NCI-H82 (cell line): ENCODE measurements at places on chromosomes 4 and X.

GRCh38 chr4:26035921-26036320 is 121.9 kb downstream of the SMIM20 start:
- no peak for DNase-seq

DNA sequence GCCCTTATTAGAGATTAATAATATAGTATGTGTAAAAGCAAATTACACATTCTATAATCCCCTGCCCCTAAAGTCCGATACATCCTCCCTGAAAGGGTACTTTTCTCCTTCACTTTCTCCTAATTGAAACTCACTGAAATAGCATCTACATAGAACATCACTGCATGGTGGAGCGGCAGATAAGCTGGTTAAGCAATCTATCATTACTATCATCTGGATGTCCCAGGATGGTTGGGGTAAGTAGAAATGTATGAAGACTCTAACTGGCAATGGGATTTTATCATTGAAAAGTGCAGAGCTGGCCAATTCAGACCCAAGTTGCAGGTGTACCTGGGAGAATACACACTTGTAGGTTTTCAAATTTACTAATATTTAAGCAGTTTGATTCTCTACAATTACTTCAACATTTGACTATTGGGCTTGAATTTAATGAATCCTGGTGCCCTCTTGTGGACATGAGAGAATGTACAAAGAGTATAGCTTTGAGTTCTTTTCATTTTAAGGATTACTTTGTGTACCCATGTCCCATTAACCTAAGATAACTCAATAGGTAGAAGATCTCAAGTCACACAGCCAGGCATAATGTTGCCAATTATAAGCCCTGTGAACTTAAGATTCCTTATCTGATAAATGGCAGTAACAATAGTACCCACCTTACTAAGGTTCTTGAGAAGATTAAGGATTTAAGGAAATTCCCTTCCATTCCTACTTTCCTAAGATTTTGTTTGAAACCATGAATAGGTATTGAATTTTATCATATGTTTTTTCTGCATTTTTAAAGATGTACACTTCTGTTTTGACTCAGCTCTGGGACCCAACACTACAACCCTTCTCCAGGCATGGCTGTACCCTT is 69.8 kb downstream of the SHROOM3 start:
- DNase-seq, result peak; percentile 64

- no peak for DNase-seq
These were observed 30.9 kb downstream of the RAB33B start for GRCh38 chr4:139484783-139485311.

DNA sequence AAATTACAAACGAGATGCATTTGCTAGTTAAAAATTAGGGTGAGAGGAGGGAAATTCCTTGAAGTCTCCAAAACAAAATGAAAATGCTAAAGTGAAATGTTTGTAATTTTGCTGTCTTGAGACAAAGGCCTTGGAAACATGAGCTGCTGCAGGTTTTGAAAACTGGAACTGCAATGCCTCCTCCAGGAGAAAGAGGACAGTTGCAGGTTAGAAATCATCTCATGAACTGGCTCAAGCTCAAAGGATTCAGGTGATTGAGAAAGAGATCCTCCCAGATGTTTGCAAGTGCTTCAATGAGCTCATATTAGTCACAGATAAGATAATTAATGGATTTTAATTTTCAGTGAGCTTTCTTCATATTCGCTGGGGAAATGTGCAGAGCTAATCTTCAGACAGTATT is 32.4 kb downstream of the SMPX start:
- peak; percentile 68 for DNase-seq

DNA sequence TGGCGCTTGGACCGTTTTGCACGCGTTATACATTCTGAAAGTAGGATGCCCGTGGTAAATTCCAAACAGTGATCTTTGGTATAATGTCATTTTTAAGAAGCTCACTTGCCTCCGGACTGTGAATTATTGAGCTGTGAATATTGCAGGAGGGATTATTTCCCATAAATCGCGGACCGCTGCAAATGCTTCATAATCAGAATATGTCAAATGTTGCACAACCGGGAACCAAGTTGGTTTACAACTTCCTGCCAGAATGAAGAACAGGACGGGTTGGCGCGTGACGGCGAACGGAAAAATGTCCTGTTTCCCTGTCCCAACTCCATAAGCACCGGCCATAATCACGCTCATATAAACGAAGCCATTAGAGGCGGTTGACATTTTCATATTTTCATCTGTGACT is 67.6 kb downstream of the SHOX start:
- DNase-seq, result no peak

GRCh38 chr4:183396227-183396637 is 48.2 kb upstream of the CDKN2AIP start:
- DNase-seq, result no peak

DNA sequence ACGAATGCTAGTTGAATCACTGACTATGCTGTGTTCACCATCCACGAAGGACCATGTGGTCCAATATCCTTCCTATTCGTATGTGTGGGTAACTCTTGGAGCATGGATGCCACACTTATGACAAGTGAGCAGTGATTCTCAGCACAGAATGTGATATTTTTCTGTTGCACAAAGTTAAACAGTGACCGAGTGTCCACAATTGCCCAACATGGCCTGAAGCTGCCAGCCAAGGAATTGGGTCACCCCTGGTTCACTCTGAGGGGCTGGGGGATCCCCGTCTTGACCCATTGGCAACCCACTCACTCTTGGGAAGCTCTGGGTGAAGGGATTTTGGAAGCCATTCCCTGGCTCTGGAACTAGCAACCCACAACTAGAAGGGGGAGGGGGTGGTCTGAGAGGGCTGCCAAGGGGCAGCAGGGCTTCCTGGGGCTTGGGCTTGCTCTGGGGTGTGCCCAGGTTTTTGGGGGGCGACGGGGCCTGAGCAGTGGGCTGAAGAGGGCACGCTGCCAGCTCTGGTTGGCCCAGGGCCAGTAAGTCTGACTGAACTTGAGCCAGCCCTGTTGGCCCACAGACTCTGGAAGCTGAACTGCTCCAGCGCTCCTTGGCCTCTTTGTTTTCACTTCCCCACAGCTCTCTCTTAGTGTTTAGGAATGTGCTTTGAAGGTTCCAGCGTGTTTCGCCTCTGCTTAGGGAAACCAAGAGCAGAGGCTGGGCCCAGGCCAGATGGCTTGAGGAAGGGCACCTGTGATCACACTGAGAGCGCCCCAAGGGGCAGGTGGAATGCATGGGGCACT is 43.1 kb upstream of the BCOR start:
- DNase-seq, result no peak

GRCh38 chr4:154305616-154306015 is 186.0 kb downstream of the DCHS2 start:
- no peak for DNase-seq

- DNase-seq, result no peak
These were observed 7.8 kb downstream of the TIFA start for GRCh38 chr4:112277705-112278448.

DNA sequence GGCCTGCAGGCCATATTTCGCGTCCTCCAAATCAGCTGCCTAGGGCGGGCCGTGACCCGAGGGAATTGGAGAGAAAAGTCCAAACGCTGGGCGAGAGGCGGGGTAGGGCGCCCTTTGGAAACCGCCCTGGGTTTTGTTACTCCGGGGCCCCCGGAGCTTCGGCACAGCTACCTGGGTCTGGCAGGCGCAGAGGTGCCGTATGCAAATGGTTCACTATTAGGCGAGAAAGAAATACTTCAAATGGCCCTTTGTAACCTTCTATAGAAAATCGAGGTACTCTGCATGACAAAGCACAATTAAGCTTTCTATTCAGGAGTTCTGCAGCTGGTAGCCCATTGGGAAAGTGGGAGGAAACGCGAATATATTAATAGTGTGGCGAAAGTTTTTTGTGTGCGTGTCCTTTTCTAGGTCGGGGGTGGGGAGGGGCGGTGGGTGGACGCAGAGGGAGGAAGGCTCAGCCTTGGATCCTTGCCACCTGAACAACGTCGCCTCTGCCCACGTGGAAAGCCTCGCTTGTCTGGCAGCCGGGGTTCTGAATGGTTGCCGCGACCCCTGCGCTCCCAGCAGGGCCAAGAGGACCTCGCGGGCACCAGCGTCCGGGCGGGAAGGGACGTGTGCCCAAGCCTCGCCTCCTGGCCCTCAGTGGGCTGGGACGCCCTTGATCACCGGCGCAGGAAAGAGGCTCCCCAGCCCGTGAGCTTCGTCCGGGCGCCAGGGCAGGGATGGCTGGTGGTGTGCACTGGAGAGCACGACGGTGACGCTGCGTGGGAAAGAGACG is 9.5 kb downstream of the GSX2 start:
- no peak for DNase-seq

- DNase-seq, result no peak
These were observed 85.5 kb upstream of the ACSL1 start for GRCh38 chr4:184911310-184911709.

GRCh38 chr4:3375688-3376087 is 66.1 kb upstream of the HGFAC start:
- DNase-seq, result no peak

DNA sequence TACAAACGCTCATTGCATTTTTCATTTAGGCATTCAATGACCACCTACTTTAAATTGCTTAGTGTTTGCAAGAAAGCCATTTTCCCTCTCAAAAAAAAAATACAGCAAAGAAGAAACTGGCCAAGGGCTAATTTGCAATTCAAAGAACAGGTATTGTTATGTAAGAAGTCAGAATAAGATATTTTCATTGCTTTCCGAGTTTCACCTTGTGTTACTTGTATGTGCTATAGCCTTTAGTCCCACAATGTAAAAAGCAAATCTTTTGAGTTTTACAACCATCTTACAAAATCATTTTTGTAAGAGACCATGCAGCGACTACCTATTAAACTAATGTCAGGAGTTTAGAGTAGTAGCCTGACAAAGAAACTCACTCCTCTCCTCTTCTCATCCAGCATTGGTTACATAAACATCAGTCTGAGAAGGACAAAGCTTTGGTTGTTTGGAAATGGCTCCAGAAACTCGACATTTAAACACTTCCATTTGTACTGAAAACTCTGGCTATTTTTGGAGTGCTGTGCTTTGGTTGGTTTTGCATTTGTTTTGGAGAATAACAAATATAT is 15.3 kb downstream of the TENM3 start:
- no peak for DNase-seq

GRCh38 chrX:7068939-7069367 is 78.6 kb upstream of the STS start:
- no peak for DNase-seq

GRCh38 chr4:101283434-101283833 is 63.9 kb downstream of the PPP3CA start:
- DNase-seq, result no peak

GRCh38 chrX:123298026-123298425 is 113.9 kb downstream of the GRIA3 start:
- peak; percentile 8 for DNase-seq

GRCh38 chr4:11297201-11297600 is 131.5 kb downstream of the HS3ST1 start:
- DNase-seq, result no peak

DNA sequence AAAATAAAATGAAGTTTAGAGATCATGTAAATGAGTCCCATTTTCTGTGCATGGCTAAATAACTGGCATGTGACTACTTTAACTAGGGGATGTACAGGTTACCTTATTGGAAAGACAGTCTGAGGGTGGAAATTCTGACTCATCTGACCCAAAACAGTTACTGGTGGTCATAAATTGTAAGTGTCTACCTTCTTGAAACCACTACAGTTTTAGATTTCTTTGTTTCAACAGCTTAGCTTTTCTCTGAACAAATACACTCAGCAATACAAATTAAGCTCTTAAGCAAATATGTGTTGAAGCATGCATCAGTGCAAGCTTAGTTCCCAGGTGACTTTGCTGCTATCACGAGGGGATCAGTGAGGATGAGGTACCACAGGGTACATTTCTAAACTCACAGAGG is 60.7 kb upstream of the PGM2 start:
- DNase-seq, result no peak

DNA sequence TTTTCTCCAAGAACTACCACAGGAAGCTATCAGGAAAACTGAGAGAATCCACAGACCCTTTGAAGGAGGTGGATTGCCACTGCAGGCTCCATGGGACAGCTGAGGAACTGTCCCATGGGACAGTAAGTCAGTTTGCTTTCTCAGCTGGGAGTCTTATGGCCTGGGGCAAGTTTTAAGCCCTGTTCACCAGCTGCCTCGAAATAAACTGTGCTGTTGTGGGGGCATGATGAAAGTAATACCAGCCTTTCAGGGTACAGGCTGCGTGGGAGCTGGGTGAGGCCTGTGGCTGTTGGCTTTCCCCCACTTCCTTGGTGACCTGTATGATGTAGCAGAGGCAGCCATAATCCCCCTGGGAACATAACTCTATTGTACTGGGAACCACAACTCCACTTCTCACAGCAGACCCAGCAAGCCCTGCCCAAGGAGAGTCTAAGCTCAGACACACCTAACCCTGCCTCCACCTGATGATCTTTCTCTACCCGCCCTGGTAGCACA is 452.1 kb downstream of the STPG2 start:
- DNase-seq, result no peak

DNA sequence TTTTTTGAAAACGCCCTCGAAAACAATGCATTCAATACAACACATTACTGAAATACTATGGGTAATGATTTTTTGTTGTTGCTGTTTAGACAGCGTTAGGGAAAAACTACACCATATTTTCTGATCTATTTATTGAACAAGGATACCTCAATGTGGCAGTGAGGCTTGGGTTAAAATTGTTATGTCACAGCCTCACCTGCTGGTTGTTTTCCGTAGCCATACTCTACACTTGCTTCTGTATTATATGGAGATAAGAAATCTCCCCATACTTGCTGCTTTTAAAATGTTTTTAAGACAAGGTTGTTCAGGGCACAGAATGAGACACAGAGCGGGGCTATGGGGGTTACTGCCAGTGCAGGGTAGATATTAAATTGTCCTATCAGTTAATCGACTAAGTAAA is 221.6 kb upstream of the FTHL17 start:
- peak; percentile 2 for DNase-seq

DNA sequence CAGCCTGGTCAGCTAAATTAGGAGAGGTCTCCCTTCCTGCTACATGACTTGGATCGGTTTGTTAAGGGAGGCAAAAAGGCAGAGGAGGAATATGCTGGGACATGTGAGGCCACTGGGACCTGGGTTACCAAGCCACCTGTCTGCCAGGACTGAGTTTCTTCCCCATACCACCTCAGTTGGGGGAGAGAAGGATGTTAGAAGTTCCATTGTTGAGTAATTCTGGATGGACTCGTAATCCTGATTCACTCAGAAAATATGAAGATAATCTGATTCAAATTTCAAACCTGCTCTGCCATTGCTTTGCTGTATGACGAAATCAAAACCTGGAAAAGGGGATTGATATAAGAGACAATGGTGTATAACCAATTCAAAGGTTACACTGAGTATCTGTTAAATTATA is 97.4 kb upstream of the S100G start:
- no peak for DNase-seq

DNA sequence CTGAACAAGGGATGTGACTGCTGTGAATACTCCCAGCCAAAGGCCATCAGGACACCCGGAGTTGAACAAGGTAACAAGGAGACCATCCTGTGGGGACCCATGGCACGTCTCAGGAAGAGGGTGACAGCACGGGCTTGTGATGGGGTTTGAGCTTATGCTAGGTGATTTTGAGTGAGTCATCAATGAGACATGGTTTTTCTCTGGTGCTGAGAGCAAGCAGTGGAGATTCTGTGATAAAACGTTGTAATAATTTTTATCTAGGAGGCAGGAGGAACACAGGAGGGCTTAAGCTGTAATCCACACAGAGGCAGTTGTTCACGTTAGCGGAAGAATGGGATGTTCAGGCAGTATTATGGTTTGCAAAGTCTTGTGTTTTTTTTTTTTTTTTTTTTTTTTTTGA is 36.0 kb downstream of the TRIML1 start:
- no peak for DNase-seq

- no peak for DNase-seq
These were observed 29.8 kb upstream of the SMARCAD1 start for GRCh38 chr4:94177822-94178221.

- DNase-seq, result no peak
These were observed 99.2 kb upstream of the TENM3 start for GRCh38 chr4:182143822-182144625.

GRCh38 chrX:50779694-50780093 is 34.3 kb downstream of the SHROOM4 start:
- no peak for DNase-seq
